Endothelial cell of umbilical vein (primary cell): ENCODE measurements at places on chromosomes 6 and 20.

DNA sequence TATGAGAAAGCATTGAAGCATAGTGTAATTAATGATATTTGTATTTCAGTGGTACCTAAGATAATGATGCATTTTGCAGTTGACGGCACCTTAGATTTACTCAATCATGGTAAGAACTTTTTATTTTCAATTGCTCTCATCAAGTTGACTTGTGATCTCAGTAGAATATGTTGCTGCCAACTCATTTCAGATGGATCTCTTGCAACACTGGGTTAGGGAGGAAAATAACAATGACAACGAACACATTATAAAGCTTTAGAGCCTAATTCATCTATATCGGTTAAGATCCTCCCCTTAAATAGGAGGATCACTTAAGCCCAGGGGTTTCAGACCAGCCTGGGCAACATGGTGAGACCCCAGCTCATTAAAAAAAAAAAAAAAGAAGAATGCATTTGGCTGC, 18.0 kb upstream of the TBC1D22B start:
- no peak for DNase-seq

GRCh38 chr6:142802124-142802523, 142.9 kb downstream of the HIVEP2 start:
- peak; percentile 67 for DNase-seq

GRCh38 chr6:139395891-139396301, 21.4 kb upstream of the CITED2 start:
- DNase-seq, result no peak

DNA sequence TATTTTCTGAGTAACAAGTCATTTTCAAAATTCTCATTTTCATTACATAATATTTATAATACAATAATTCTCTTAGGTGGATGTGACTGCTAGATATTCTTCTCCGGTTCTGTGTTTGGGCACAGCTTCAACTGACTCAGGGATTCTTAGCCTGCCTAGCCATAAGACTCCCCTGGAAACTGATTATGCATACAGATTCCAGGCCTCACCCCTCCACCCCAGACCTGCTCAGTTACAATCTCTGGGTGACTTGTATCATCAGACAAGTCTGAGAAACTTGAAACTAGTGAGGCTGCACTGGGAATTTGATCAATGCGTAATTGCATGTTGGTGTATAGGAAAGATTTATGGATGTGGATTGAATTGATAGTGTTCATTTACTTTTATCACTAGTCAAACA, 25.4 kb downstream of the FLRT3 start:
- no peak for DNase-seq

GRCh38 chr20:22063753-22064152, 358.3 kb downstream of the PAX1 start:
- DNase-seq, result no peak

- no peak for DNase-seq
These were observed 11.2 kb upstream of the UNC93A start for GRCh38 chr6:167279766-167280446.

DNA sequence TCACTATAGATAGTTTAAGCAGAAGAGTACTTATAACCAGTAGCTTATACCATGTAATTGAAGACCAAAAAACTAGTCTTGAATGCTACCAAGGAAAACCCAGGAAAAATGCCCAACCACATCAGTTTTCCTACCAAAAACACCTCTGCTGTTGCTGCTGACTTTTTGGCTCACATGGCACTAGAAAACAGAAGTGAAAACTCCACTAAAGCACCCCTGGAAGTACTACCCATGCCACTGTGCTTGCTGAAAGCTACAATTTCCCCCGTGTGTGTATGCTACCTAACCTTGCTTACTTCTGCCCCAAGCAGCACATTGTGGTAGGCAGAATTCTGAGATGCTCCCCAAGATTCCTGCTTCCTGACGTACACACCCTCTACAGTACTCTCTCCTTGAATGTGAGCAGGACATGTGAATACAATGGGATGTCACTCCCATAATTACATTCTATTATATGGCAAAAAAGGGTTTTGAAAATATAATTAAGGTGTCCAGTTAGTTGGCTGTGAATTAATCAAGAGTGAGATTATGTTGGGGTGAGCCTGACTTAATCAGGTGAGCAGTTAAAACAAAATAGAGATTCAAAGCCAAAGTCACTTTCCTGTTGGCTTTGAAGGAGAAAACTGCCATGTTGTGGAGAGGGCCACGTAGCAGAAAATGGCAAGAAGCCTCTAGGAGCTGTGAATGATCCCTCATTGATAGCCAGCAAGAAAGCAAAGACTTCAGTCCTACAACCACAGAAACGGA, 209.8 kb upstream of the MARCKS start:
- no peak for DNase-seq

DNA sequence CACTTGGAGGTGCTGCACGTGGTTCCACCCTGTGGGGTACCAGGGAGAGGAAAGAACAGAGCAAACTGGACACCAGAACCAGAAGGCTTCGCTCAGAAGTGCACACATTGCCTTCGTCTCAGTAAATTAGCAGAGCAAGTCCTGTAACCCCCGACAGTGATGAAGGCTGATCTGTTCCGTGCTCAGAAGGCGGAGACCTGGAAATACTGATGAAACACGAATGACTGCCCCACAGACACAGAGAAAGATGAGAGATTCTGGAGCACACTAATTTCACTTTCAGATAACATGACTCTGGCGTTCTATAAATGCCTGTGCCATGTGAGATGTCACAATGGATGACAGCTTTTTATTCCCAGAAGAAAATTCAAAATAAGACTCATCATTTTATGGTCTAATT, 44.2 kb upstream of the CCR6 start:
- no peak for DNase-seq

DNA sequence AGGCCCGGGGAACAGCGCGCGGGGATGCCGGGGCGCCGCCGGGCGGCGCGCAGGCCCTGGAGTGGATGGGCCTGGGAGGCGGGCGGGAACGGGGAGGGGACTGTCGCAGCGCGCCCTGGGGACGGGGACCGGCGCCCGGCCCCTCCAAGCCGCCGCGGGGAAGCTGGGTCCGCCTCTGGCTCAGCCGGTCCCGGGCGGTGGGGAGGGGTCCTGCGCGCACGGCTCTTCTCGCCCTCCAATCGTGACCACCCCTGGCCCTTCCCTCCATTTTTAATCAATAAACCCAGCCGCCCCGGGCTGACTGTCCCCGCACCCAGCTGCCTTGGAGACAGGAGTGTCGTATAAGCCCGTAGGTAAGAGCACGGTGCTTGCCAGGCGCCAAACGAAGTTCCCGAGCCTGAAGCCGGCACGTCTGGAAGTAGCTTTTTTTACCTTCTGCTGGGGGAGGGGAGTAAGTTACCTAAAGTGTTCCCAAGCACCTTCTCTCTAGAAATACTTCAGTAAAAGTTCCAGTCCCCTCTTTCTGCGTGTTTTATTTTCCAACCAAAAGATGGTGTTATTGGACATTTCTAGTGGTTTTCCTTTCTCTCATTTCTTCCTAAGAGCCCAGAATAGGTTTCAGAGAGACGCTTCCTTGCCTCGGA, 780 bp upstream of the TAF4 start:
- peak; percentile 59 for DNase-seq

- no peak for DNase-seq
These were observed 71.3 kb downstream of the CDKAL1 start for GRCh38 chr6:20605581-20605980.

GRCh38 chr6:122872311-122872710, 83.3 kb downstream of the SMPDL3A start:
- no peak for DNase-seq

- peak; percentile 65 for DNase-seq
These were observed 38.2 kb downstream of the KIAA1755 start for GRCh38 chr20:38222231-38222922.

GRCh38 chr20:19824861-19825260, 66.8 kb downstream of the RIN2 start:
- DNase-seq, result no peak

DNA sequence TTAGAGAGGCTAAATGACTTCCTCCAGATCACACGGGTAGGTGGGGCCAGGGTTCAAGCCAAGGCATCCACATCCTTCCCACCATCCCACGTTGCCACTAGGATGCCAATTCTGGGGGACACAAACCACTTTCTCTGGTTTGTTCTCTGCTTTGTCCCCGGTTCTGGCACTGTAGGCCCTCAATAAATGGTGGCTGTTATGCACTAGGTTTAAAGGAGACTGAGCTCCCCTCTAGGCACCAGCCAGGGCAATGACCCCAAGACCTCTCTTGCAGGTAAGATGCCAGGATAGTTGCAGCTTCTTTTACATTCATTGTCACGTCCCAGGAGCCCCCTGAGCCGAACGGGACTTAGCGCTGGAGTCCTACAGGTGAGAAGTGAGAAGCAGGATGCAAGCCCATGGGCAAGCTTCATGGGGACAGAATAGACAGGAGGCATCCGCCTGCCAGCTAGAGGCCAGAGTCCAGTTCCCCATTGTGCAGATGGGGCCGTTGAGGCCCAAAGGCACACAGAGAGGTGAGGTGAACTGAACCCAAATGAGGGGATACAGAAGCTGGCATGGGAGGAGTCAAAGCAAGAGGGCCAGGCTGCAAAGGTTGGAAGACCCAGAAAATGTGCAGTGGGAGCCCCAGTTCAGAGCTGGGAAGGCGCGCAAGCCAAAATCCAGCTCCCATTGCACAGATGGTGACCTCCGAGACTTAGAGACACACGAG, 677 bp downstream of the PXMP4 start:
- DNase-seq, result no peak

DNA sequence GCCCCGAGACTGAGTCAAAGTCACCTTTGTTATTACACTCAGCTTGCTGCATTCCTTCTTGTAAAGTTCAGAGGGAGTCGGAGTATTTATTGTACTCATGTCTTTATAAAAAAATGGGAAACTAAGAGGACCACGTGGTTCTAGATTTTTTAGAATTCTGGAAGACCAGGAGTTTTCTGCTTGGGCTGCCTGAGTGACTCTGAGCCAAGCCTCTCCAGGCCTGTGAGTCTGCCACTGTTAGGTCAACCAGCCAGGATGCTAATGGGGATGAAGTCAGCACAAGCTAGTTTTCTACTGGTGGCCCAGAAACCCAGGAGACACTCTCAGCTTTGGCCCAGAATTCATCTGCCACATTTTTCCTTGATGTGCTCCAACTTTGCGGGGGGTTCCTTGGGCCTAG, 453.5 kb upstream of the SULF2 start:
- no peak for DNase-seq

GRCh38 chr6:121520337-121521163, 85.1 kb downstream of the GJA1 start:
- peak; percentile 99 for DNase-seq

GRCh38 chr6:106692819-106693208, 63.4 kb downstream of the QRSL1 start:
- no peak for DNase-seq

- no peak for DNase-seq
These were observed 68.8 kb upstream of the ZNFX1 start for GRCh38 chr20:49346682-49347081.

DNA sequence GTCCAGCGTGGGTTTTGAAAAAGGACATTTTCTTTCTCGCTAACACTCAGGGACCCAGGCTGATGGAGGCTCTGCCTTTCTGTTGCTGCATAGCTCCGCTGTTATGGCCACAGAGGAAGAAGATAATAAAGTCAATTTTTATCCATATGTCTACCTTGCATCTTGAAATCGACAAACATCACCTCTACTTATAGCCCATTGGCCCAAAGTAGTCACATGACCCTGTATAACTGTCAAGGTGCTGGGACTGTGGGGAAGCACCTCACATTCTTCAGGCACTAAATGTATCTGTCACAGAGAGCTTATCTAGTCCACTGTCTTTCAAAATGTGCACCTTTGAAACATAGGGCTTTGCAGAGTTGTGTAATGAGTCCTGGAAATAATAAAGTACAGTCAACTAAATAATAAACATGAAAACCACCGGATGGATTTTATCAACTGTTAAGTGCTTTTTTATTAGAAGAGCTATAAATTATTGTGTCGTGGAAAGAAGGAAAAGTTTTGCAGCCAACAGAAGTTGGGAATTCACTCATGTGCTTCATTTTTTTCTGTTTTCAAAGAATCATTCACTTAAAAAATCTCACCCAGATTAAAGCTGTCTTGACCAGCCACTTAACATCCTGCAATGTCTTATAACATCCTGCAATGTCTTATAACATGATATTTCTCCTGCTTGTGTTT, 47.7 kb upstream of the RCAN2 start:
- DNase-seq, result no peak
